ENCODE measurements at places on chromosomes 16 and 17.

- no peak for DNase-seq
Measured at GRCh38 chr17:79622776-79623175, 11.9 kb upstream of the RBFOX3 start.

GRCh38 chr17:27282054-27282551 is 11.8 kb upstream of the WSB1 start:
- no peak for DNase-seq

- DNase-seq, result no peak
Measured at GRCh38 chr16:87457061-87457611, 35.7 kb downstream of the ZCCHC14 start.

GRCh38 chr16:77581706-77582105 is 140.6 kb upstream of the NUDT7 start:
- no peak for DNase-seq

- no peak for DNase-seq
Measured at GRCh38 chr17:74962622-74963394, 9.8 kb downstream of the HID1 start.

- DNase-seq, result no peak
Measured at GRCh38 chr17:65657251-65657828, 95.9 kb upstream of the AXIN2 start.

DNA sequence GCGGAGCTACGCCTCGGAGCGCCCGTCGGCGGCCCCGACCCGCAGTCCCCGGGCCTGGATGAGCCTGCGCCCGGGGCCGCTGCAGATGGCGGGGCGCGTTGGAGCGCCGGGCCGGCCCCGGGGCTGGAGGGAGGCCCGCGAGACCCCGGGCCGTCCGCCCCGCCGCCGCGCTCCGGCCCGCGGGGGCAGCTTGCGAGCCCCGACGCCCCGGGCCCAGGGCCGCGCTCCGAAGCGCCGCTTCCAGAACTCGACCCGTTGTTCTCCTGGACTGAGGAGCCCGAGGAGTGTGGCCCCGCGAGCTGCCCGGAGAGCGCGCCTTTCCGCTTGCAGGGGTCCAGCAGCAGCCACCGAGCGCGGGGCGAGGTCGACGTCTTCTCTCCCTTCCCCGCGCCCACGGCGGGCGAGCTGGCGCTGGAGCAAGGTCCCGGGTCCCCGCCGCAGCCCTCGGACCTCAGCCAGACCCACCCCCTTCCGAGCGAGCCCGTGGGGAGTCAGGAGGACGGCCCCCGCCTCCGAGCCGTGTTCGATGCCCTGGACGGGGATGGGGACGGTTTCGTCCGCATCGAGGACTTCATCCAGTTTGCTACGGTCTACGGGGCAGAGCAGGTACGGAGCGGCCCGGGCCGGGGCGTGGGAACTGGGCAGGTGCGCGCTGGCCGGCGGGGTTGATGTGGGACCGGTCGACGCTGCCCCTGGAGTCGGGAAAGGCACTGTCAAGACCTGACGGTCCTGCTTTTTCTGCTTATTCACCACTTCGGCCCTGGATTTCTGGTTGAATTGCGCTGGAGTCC is 861 bp downstream of the RAB11FIP3 start:
- no peak for DNase-seq

- DNase-seq, result no peak
Measured at GRCh38 chr16:13633391-13633861, 286.5 kb upstream of the ERCC4 start.

GRCh38 chr17:21374441-21375161 is 1.6 kb upstream of the KCNJ12 start:
- no peak for DNase-seq

DNA sequence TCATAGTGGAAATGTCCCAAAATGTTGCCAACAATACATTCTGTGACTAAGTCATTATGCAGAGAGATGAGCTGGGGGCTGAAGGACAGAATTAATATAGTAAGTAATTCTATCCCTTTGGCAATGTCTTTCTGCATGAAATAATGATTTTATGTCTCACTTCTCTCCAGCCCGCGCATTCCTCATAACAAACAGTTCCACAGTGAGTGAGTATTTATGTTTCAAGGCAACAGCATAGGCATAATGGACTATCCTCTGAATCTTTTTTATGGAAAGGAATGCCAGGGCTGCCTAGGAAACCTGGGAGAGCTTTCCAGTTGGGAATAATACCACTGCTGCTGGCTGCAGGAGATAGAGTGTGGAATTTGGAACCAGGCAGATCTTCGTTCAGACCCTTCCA is 477.7 kb downstream of the HS3ST4 start:
- DNase-seq, result no peak

GRCh38 chr17:43679911-43680310 is 18.2 kb upstream of the MEOX1 start:
- no peak for DNase-seq

GRCh38 chr16:74580833-74581232 is 26.1 kb downstream of the GLG1 start:
- DNase-seq, result no peak

DNA sequence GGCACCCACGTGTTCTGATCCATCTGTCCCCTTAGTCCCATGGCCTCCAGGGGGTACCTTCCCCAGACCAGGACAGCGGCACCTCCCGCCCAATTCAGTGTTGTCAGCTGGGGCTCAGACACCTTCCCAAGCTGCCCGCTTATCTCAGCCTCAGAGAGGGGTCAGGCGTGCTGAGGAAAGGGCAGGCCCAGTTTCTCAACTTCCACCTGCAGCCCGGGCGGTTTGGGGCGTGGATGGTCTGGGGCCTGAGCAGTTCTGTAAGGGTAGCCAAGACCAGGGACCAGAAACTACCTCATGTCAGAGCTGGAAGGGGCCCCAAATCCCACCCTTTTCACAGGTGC is 5.1 kb downstream of the PLCD3 start:
- no peak for DNase-seq

GRCh38 chr17:32314636-32315035 is 27.3 kb downstream of the C17orf75 start:
- DNase-seq, result no peak

DNA sequence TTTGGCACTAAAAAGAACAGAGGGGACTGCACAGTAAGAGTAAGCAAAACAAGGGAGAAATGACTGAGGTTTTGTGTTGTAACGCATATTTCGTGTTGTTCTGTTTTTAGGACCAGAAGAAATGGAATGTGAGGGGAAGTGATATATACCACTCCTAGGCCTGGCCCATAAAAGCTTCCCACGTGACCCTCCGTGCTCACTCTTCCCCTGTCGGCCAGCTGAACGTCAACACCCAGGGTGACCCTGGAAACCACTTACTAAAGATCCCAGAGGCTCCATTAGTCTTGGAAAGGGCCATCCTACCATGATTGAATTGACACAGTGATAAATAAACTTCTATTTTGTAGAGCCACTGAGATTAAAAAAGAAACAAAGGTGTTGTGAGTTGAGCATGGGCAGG is 79.8 kb downstream of the HELZ start:
- DNase-seq, result no peak

Data from SHP77 (cell line).